ENCODE measurements at places on chromosomes 3 and 15.
A peak's percentile ranks its signal among the peaks of the same experiment; 100 is the strongest.

GRCh38 chr3:100107221-100107814 is 7.0 kb downstream of the FILIP1L start:
- peak; percentile 45 for DNase-seq

DNA sequence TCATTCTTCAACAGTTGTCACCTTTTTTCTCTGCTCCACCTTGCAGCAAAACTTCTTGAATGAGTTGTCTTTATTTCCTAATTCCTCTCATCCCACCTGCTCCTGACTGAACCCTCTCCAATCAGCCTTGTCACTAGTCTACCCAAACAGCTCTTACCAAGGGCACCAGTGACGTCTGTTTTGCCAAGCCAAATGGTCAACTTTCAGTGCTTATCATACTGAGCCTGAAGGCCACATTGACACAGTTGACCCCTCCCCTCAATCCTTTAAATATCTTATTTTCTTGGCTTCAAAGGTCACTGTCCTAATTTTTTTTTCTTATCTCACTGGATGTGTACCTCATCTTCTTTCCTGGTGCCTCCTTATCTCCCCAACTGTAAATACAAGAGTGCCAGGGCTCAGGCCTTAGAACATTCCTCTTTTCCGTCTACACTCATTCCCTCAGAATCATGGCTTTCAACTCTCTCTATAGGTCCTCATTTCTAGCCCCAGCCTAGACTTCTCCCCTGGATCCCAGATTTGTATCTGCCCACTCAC is 43.2 kb downstream of the CMTM8 start:
- DNase-seq, result no peak

DNA sequence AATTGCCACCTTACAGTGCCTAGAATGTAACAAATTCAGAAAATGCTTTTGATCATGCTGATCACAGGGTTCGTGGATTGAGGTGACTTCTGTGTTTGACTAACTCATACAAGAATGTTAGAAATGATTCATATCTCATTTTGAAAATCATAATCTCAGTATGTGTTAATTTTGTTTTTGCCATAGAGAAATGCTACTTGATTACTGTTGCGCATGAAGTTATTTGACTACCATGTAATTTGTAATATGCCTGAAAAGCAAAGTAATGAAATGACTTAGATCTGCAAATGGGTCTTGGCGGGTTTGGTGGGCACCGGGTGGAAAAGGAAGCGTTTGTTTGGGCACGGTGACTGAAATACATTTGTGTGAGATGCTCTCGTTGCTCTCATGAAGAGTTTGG is 173.6 kb upstream of the BHLHE40 start:
- no peak for DNase-seq

DNA sequence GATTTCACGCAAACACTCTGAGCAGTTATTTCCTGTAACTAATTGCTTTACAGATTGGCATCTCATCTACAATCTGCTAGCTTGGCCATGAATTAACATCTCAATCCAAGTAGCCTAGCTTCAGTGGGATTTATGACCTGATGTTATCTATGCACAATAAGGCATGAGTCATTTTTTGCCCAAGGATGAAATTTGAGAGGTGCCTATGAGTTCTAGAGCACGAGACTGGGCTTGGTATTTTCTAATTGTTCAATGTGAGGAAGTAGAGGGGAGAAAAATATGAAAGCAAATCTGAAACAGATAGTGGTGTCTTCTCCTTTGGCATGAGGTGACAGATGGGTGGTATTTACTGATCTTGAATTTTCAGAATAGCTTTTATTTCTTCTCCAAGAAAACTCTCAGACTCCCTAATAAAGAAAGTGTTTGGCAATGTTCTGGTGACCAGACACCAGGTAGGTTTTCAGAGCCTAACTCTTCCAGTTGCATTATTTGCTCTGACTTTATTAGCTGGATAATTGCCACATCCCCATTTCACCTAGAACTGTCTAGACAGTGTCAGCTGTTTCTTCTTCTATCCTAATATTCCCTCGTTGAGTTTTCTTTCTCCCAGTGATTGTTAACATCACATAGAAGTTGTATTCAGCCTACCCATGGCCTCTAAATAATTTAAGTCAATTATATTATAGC is 301.0 kb upstream of the UMPS start:
- DNase-seq, result peak; percentile 53

GRCh38 chr15:61336026-61336638 is 107.0 kb upstream of the RORA start:
- no peak for DNase-seq

GRCh38 chr3:156253150-156253549 is 132.8 kb downstream of the KCNAB1 start:
- DNase-seq, result no peak

GRCh38 chr3:139289860-139290524 is 53.8 kb upstream of the MRPS22 start:
- no peak for DNase-seq

- no peak for DNase-seq
Observed at GRCh38 chr3:178306432-178307115, 229.7 kb upstream of the KCNMB2 start.

- peak; percentile 69 for DNase-seq
Observed at GRCh38 chr15:63465104-63465503, 39.3 kb upstream of the USP3 start.

- DNase-seq, result no peak
Observed at GRCh38 chr3:77040926-77041722, 1.2 kb downstream of the ROBO2 start.

GRCh38 chr15:70237626-70238025 is 139.9 kb upstream of the TLE3 start:
- DNase-seq, result no peak

- DNase-seq, result peak; percentile 54
Observed at GRCh38 chr3:173913397-173913796, 515.9 kb downstream of the NLGN1 start.

GRCh38 chr15:34732430-34732829 is 22.4 kb downstream of the GJD2 start:
- no peak for DNase-seq

DNA sequence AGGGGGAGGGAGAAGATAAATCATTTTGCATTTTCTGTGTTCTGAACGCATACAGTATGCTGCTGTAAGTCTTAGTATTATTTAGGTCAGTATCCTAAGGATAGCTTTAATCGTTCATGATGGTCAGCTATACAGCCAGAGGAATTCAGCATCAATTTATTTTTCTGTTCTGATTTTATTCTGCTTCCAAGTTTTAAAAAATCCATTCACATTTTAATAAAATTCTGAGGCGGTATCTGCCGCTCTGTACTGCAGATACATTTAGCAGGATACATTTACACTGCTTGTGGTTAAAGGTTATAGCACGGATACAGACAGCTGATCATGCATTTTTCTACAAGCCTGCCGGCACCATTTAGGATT is 17.8 kb downstream of the ZBTB38 start:
- no peak for DNase-seq

- no peak for DNase-seq
Observed at GRCh38 chr3:61522626-61523025, 38.7 kb upstream of the PTPRG start.

DNA sequence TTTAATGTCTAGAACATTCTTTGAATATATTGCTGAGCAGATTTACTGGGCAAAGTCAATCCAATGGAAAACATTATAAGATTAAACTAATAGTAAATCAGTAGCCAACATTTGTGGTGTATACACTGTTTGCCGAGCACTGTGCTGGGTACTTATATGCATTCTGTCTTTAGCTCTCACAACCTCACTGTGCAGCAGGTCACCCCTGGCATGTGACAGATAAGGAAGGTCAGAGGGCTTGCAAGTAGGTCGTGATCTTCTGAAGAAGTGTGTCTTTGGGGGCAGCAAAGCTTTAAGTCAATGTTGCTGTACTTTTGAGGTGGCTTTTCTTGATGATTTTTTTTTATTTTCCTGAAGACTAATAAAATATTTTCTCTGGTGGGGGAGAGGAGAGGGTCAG is 62.2 kb downstream of the TCAIM start:
- no peak for DNase-seq

DNA sequence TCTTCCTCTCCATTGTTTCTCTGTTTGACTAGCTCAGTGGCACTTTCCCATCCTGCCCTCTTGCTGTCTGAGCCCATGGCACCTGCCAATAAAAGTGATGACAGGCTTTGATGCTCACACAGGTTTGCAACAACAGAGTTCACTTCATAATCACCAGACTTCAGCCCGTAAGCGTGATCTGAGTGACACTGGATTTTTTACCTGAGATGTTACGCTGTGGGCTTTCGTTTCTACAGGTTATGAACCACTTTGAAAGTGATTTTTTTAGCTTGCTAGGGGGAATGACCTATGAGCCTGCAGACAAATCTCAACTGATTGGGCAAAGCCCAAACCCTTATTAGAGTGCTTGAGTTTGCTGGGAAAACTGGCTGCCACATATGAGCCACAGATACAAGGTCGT is 173.9 kb upstream of the ICE2 start:
- DNase-seq, result no peak

GRCh38 chr15:90497912-90498311 is 31.8 kb upstream of the CRTC3 start:
- DNase-seq, result no peak

DNA sequence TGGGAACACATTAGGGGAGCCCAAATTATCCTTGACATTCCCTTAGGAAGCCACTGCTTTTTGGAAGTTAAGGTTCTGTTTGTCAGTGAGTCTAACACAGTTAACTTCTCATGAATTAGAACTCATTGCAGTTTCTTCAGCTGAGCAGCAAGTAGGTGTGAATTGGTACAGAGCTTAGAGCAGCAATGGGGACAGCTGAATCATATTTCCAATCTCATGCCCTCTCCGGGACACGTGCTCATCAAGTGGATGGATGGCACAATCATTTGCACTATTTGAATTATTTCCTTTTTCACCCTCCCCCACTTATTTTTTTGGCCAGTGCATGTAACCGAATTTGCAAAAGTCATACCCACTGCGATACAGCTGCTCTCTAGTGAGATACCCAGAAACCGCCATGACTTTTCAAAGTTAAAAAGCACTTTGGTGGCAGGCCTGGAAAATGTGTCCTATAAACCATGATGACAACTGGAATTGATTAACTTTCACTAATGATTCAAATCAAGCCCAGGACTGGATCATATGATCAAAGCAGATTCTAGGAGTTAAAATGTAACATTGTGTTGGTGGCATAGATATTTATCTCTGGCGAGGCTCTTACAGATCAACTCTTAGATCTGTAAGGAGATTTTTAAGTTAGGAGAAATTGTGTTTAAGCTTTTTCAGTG is 76.4 kb downstream of the EBLN2 start:
- DNase-seq, result no peak

- no peak for DNase-seq
Observed at GRCh38 chr15:98076021-98076816, 115.7 kb downstream of the ARRDC4 start.

DNA sequence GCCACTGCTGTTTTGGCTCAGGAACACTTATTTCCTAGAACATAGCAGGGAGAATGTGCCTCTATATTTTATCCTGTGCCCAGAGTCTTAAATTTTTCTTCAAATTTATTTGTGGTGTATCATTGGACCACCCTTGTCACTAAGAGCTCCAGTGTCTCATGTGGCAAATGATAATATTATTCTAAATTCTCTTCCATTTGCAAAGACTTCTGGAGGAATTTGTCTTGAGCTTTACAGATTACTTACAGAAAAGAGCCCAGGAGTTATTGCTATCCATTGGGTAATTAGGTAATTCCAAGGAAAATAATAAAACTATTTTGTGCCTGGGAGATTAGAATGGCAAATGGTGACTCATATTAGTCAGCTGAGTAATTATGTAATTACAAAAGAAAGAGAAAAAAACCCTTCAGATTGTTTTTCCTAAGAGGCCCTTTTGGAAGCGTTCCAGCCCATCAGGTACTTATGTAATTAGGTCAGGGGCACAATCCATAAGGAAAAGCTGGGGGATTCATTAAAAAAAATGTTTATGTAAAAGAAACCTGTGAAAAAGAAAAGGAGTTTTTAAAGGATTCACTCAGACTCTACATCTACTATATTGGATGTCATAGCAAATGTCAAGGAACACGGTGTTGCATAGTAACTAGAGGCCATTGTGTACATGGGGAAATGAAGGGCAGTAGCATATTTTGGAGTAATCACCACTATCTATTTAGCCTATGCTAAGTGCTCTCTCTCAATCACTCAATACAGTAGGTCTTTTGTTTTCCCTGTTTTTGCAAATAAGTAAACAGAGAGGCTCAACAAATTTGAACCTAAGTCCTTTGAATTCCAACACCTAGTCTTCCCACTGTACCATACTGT is 380.9 kb upstream of the RARB start:
- no peak for DNase-seq

- DNase-seq, result no peak
Observed at GRCh38 chr3:183400352-183400751, 28.1 kb downstream of the MCF2L2 start.

DNA sequence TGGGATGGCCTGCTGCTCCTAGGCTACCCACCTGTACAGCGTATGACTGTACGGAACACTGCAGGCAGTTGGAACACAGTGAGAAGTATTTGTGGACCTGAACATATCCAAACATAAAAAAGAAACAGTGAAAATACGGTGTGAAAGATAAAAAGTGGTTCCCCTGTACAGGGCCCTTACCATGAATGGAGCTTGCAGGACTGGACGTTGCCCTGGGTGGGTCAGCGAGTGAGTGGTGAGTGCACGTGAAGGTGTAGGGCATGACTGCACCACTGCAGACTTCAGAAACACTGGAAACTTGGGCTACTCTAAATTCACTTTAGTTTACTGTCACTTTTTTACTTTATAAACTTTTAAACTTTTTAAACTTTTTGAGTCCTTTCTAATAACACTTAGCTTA is 71.2 kb upstream of the SLC6A6 start:
- DNase-seq, result no peak

DNA sequence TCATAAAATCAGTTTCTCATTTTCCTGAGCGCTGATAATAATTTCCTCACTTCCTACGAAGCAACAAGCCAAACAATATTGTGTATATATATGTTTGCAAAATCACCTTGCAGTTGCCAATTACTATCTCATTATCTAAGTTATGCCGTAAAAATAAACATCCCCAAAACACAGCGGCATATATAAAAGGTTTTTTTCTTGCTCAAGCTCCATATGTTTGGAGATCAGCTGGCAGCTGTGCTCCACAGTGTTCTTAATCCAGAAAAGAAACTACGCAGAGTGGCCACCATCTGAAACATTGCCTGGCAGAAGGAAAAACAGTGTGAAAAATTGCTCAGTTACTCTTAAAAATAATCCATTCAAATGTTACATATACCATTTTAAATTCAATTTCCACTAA is 951.4 kb downstream of the PLOD2 start:
- DNase-seq, result no peak

DNA sequence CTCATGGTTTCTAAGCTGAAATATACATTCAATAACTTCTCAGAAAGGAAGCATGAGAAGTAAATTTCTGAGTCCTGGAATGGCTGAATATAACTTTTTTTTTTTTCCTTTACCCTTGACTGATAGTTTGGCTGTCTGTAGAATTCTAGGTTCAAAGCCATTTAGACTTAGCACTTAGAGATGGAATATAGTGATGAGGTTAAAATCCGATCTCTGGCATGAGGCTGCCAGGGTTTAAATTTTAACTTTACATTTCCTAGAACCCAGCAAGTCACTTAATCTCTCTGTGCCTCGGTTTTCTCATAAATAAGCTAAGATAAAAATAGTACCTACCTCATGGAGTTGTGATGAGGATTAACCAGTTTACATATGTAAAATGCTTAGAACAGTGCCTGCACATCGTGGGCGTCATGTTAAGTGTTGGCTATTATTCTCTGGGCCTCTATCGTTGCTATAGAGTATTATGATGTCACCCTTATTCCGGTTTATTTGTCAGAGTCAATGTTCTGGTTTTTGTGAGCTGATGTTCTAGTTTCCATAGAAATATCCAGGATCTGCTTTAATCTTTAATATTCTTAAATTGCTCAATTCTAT is 199.8 kb upstream of the TLE3 start:
- no peak for DNase-seq

- DNase-seq, result peak; percentile 93
Observed at GRCh38 chr15:87752250-87752951, 504.1 kb downstream of the NTRK3 start.

GRCh38 chr3:118833075-118833474 is 201.6 kb downstream of the IGSF11 start:
- DNase-seq, result no peak
